ENCODE measurements at places on chromosomes 7 and 10.

- DNase-seq = no peak
Measured at GRCh38 chr7:108234281-108234680, 104.1 kb upstream of the LAMB4 start.

DNA sequence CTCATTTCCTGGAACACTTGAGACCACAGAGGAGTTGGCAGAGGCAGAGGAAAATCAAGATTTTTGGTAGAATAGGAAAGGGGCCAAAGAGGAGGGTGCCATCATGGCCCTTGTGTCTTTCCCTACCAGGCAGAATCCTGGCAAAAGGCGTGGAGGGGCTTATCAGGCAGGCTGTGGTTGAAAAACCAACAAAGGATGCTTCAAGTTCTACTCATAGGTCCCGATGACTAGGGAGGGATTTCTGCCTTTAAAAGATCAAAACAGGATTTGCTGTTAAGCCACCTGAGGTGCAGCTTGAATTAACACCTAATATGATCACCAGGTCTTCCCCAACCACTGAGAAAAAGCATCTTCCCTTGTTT is 45.7 kb downstream of the BPGM start:
- DNase-seq = no peak

GRCh38 chr7:2151237-2151636 is 81.5 kb downstream of the MAD1L1 start:
- DNase-seq = no peak

GRCh38 chr7:37912756-37913155 is 3.9 kb downstream of the SFRP4 start:
- no peak for DNase-seq

- DNase-seq = no peak
Measured at GRCh38 chr10:48253970-48254657, 20.4 kb downstream of the FRMPD2 start.

GRCh38 chr10:110474017-110474416 is 23.7 kb upstream of the DUSP5 start:
- no peak for DNase-seq

DNA sequence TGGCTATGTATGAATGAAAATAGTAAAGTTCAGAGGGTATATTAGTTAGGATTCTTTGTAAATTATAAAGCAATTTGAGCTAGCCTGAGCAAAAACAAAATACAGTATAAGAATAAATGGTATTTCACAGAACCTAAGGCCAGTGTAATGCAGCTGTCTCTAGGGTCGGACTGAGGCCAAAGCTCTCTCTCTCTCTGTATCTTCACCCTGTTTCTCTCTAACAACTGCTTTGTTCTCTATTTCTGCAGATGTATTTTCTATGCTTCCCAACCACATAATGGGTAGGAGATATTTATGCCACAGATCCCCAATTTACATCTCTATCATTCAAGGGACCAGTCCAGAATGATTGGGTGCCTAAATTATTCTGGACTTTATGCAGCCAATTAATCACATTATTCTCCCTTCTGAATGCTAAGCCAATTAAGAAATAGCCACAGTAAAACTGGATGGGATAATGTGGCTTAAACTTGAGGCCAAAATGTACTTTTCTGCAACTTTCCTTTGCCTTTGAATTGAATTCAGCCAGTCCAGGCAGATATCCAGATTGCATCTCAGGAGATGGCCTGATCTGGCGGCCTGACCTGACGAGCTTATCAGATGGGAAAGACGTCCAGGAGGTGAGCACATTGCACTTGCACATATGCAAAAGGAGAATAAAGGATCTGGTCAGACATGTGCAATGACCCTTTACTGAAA is 24.6 kb upstream of the IMMP2L start:
- DNase-seq = no peak

DNA sequence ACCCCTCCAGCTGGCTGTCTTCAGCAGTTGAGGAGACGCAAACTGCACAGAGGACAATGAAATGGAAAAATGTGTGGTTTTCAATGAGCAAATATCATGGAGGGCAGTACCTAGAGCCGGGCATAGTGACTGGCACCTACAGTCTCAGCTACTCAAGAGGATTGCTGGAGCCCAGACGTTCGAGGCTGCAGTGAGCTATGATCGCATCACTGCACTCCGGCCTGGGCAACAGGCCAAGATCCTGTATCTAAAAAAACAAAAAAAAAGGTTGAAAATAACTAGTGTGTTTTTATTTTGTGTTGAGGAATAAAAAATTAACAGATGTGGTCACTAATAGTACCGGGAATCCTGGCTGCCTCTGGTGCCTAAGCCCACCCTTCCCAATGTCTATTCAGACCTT is 345.5 kb downstream of the GALNT17 start:
- DNase-seq = no peak

Measured in GM06990 (cell line).